ENCODE measurements at places on chromosomes 5 and 9.

DNA sequence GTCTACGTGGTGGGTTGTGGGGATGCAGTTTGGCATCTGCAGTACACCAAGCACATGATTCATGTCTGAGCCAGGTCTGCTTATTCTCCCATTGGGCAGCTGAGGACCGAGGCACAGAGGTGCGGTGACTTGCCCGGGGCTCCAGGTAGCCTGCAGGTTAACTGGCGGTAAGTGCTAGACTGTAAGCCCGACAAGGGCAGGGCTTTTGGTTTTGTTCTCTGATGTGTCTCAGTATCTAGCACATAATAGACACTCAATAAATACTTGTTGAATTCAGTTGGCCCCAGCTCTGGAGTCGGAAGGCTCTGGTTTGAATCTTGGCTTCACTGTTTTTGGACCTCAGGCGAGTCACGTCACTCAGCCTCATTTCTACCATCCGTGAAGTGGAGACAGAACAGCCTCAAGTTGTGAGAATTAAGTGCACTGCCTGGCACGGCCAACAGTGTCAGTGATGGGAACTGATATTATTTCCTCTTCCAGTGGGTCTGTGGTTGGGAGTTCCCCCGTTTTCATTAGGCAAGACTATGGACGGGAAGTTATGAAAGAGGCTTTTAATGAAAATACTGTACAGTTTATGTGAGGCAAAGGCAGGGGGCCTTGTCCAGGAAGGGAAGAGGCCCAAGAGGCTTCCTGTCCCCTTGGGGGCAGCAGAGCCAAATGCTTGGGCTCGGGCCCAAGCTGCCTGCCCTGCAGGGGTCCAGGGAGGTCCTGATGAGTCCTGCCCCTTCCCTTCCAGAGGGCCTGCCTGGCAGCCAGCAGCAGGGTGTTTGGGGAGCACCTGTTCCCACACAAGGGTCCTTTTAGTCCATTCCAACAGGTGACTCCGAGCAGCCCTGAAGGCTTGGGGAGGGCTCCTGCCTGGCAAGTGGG, 3.3 kb downstream of the PRELID1 start:
- DNase-seq, result no peak

DNA sequence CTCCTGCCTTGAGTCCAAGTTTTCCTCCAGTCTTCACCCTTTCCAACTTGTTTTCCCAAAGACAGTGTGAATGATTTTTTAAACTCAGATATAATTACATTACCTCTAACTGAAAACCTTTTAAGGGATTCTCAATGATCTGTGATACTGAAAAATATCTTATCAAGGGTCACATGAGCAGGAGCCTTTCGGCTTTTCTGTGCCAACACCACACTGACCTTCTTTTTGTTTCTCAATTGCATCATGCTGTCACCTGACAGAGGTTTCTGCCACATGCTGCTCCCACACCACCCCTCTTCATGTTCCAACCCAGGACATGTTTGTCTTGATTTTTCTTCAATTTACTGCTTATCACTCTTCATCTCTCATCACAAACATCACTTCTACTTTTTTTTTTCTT, 820.0 kb downstream of the PRELID2 start:
- DNase-seq, result no peak

DNA sequence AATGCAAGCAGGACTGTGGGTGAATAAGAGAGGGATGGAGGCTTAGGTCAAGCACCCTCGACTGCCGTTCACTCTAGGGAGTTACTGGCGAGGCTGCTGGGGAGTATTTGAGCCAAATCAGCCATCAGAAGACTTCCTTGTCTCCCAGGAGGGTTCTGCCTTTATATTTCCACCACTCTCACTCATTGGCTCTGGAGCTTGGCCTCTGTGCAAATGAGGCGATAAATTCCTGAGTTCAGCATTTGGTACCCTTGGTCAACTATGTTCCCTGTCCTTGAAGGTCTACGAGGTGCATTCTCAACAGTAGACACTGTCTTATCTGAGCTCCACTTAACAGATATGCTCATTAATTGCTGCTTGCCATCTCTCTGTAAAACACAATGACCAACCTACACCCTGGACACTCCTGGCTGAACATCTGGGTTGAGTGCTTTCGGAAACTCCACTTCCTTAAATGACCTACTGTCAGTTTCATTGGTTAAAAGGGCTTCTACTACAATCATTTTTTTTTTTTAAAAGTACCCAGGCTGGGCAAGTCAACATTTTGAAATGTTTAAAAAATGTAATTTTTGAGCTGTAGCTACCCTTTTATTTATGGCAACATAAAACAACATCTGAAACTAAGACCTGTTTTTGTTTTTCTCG, 153.2 kb downstream of the NTRK2 start:
- DNase-seq, result no peak

- DNase-seq, result no peak
Measured at GRCh38 chr9:87683751-87684626, 41.9 kb upstream of the CTSL start.

DNA sequence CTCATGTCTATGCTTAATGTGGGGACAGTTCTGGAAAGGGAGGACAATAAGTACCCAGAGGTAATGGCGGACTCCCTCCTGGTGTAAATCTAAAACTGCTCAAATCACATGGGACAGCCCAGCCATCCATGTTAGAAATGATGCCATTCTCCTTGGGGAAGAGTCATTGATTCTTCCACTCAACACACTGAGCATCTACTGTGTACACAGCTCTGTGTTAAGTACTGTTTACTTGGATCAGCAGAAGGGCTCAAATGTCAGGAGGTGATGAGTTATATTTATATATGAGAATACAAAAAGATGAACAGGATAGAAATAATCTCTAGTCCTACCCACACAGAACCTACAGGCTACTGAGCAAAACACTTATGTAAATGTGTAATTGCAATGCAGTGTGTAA, 31.8 kb upstream of the NANS start:
- no peak for DNase-seq

DNA sequence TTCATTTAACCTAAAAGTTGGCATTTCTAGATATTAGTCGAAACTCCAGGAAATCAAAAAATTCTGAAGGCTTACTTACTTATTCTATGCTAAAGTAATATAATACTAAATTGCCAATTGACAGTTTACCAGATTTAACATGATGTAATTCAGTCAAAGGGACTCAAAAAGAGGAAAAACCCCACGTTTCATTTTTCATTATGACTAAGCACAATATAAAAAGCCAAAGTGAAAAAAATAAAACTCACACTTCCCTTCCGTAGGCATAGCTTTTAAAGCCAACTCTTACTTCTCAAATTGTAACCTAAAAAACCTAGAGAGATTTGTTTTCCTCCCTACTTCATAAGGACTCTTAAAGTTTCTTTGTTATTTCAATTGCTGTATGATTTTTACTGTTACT, 146.6 kb downstream of the RAPGEF6 start:
- DNase-seq, result no peak

GRCh38 chr5:159779481-159779880, 136.8 kb upstream of the ADRA1B start:
- DNase-seq, result no peak

DNA sequence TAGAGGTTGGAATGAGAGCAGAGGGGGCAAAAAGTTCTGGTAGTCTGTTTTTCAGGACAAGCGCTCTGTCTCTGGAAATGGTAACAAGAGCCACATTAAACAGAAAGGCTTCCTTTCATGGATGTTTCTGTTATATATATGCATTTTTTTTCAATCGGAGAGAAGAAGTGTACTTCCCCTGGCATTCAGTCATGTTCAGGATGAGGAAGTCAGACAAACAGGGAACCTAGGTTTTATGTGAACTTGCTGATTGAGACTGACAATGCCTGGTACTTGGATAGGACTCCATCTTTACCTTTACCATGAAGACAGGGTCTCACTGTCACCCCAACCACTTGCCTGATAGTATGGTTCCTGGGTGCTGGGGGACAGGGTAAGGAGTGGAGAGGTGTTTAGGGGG, 30.1 kb upstream of the ZBED3 start:
- DNase-seq, result no peak

DNA sequence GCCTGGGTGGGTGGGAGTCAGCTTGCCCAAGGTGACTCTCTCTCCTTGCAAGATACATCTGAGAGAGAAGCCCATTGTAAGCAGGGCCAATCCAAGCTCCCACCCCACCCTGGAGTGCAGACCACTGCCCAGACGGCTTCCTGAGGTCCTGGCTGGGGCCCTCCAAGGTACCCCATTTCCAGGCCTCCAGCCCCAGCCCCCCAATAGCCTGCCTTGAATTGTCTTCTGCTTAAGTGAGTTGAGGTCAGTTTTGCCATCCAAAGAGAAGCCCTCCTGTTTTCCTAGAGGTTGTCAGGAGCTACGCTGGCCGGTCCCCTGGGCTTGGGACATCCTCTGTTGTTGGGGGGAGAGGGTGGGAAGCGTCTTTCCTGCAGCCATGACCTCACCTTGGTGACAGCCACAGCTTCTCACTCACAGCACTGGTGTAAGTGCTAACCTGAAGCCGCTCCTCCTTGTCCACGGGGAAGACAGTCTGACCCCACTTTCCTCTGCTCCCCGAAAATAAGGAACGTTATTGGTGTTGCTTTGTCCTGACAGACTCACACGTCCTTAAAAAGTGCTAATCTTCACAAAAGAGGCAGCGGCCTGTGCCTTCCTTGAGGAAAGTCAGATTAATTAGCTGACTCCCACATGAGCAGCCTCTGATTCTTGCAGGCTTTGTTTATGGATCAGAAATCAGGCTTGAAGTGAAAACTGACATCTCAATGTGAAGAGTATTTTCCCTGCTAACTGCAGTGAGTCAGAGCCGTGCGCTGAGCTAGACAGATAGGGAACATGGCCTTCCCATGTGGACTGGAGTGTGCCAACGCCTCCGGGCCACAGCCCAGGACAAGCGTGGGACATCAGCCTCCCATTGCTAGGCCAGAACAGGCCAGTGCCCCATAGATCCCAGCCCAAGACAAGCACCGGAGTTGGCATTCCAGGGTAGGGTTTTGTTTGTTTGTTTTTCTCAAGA, 52.3 kb downstream of the ADAMTS2 start:
- DNase-seq, result no peak

DNA sequence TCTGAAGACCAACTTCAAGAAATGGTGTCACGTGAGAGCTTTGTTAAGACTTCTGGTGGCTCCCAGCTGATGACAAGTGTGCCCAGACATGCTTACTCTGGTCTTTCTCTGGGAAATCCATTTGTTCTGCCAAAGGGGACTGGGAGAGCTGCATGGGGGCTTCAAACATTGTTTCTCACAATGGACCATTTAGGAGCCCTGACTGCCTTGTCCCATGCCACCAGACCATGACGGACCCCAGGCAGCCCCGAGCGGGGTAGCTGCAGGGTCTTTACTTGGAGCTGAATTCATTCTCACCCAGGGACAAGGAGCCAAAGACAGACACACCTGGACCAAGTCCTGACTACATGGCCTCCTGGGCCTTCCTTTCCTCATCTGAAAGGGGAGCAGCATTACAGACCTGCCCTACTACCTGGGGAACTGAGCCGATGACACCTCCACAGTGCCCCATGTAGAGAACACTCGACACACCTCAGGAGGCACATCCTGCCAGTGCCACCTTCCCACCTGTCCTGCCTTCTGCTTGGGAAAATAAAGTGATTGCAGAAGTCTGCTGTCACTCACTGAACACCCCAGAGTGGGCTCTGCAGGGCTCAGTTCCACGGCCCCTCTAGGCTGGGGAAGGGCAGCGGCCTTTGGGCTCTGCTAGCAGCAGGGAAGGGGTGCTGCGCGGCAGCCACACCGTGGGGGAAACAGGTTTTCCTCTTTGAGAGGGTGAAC, 169.0 kb downstream of the DAB2IP start:
- DNase-seq, result no peak

DNA sequence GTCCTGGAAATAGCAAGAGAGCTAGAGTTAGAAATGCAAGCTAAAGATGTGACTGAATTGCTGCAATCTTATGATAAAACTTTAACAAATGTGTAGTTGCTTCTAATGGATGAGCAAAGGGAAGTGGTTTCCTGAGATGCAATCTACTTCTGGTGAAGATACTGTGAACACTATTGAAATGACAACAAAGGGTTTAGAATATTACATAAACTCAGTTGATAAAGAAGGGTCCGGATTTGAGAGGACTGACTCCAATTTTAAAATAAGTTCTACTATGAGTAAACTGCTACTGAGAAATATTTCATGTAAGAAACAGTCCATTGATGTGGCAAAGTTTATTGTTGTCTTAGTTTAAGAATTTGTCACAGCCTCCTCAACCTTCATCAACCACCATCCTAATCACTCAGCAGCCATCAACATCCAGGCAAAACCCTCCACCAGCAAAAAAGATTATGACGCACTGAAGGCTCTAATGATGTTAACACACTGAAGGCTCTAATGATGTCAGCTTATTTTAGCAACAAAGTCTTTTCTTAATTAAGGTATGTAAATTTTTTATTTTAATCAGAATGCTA, 376.2 kb downstream of the CDH10 start:
- no peak for DNase-seq

- no peak for DNase-seq
Measured at GRCh38 chr9:121727295-121728020, 76.0 kb downstream of the DAB2IP start.

- DNase-seq, result no peak
Measured at GRCh38 chr5:116527582-116527981, 47.0 kb downstream of the SEMA6A start.

DNA sequence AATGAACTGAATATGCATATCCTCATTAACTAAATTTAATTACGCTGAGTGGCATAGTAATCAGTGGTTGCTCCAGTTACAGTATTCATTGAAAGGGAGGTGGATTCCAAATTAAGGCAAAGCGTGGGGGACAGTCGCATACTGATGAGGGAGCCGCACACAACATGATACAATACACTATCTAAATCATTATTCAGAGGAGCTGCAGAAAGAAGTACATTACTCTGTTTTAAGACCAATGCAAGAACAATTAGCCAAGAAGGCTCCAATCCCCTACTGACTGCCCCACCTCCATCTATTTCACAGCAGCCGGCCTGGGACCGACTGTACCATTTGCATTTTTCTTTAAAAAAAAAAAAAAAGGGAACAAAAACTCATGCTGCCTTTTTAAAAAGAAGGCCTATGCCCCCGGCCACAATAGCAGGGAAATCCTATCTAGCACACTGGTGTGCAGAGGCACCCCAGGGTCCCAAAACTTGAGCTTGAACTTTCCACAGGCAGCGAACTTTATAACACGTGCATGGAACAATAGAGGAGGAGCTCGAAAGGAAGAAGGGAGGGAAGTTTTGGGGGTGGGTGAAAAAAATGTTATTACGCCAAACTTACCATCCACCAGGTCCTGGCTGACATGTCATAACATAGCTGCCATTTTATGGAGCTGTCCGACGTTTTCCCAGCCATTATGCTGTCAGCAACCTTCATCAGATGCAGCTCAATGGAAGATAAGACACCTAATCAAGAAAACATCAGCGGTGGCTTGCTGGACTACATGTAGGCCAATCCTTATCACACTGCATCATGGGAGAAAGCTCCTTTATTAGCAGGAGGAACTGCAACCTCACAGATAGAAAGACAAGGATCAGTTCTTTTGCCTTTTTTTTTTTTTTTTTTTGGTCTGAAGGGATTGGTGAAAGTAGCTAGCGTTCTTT, 161.6 kb downstream of the ZDHHC21 start:
- no peak for DNase-seq

DNA sequence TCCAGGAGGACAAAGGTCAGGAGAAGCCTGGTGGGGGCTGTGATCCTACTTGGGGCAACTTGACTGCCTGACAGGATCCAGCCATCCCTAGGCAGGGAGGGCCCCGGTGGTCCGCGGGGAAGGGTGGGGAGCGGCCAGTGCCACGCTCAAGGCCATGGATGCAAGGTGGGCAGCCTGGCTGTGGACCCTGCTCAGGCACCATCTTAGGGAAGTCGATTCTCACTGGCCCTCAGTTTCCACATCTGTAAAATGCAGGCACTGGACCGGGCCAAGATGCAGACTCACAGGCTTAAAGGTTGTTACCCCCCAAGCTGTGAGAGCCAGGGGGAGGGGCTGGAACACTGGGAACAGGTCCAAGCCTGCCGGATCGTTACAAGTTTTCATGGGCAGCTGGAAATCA, 8.7 kb upstream of the DOLPP1 start:
- DNase-seq, result no peak

- DNase-seq, result no peak
Measured at GRCh38 chr5:28707706-28708105, 1669.3 kb upstream of the CDH9 start.

Data from cortex of kidney (tissue), 1 donor.